ENCODE measurements at places on chromosomes 13 and 19.

- no peak for DNase-seq
These were observed 2.0 kb downstream of the COL4A1 start for GRCh38 chr13:110305001-110305400.

GRCh38 chr13:113053801-113054604 lies 51.6 kb upstream of the F7 start:
- no peak for DNase-seq

DNA sequence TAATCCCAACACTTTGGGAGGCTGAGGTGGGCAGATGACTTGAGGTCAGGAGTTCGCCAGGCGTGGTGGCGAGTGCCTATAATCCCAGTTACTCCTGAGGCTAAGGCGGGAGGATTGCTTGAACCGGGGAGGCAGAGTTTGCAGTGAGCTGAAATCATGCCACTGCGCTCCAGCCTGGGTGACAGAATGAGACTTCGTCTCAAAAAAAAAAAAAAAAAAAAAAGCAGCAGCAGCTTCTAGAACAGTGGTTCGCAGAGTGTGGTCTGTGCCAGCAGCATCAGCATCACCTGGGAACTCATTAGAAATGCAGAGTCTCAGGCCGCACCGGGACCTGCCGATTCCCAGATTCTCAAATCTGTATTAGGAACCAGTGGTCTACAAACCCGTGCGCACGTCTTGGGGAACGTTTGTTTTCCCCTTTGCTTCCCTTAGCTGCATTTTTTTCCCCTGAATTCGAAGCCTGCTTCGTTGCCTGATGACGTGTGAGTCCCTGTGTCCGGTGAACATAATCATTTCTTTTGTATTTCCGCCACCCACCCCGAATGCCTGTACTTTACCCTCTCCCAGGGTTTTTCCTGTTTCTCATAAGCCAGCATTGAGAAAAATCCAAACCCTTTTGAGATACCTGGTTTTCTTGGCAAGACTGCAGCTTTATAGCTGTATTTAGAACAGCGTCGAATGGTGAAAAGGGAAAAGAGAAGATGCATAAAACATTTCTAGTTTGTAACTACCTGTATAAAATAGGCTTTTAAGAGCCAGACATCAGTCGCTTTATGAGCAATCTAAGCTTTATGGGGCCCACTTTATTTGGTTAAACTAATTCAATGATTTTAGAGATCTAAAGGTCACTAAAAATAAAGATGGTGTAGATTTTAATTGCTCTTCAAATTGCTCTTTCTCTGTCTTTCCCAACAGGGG lies 49.8 kb downstream of the BICRA start:
- DNase-seq = no peak

- DNase-seq = peak; percentile 25
These were observed 53.2 kb upstream of the SHKBP1 start for GRCh38 chr19:40523322-40524047.

- no peak for DNase-seq
These were observed 182.9 kb downstream of the TEX29 start for GRCh38 chr13:111503376-111503775.

DNA sequence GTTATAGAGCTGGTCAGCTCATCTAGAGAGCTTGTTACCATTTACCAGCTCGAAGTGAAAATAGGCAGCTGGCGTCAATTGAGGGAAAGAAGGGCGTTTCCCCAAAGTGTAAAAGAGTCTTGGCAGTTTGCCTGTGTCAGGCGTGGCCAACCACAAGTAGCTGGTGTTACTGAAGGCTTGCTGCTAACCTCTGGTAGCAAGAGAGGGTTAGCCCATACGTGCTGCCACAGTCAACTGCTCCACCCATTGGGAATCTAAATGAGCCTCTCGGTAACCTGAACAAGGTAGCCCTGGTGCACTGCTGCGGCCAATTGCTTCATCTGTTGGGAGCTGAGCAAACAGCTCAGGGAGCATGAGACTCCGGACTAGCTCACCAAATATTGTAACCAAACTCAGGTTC lies 314.9 kb upstream of the SLITRK5 start:
- no peak for DNase-seq
